ENCODE measurements at places on chromosomes 3 and 15. TPM values are rescaled to one million over a fixed set of nuclear protein-coding genes. Genes with fewer than 3 reads are reported as not detected.

LARP6 gene
- total RNA-seq, result 56.9 TPM

ALPK3 gene
- 2.8 TPM for total RNA-seq

PSMD6 gene
- 84.7 TPM for total RNA-seq

SLC26A6 gene
- total RNA-seq, result 27.6 TPM

PLS1 gene
- 0.26 TPM for total RNA-seq

CGNL1 gene
- total RNA-seq, result 4.7 TPM

STARD5 gene
- total RNA-seq, result 3.8 TPM

RBM6 gene
- total RNA-seq, result 66.6 TPM

RPS17 gene
- 1,179 TPM for total RNA-seq

SPESP1 gene
- 5.4 TPM for total RNA-seq

SMARCC1 gene
- 37.2 TPM for total RNA-seq

CHP1 gene
- total RNA-seq, result 145 TPM

P3H2 gene
- 220 TPM for total RNA-seq

PRR20G gene
- not detected for total RNA-seq

RLBP1 gene
- total RNA-seq, result not detected

PIGZ gene
- total RNA-seq, result 5.6 TPM

POPDC2 gene
- 0.65 TPM for total RNA-seq

EBLN2 gene
- 6.7 TPM for total RNA-seq

GOLGA8S gene
- total RNA-seq, result 0.13 TPM

TP63 gene
- total RNA-seq, result 1.9 TPM

SUCLG2 gene
- 131 TPM for total RNA-seq

NCK1 gene
- total RNA-seq, result 69.4 TPM

CFAP92 gene
- 0.11 TPM for total RNA-seq

RPL39L gene
- total RNA-seq, result 22.3 TPM

MSL2 gene
- 27.9 TPM for total RNA-seq

SHC4 gene
- total RNA-seq, result 2.5 TPM

XIRP1 gene
- total RNA-seq, result not detected

PSTPIP1 gene
- total RNA-seq, result 10.2 TPM

GLDN gene
- 56.1 TPM for total RNA-seq
